ENCODE measurements at places on chromosomes 13 and 19. TPM values are rescaled to one million over a fixed set of nuclear protein-coding genes. Genes with fewer than 3 reads are reported as not detected.

GRCh38 chr19:29812881-29813275 is 1.1 kb downstream of the CCNE1 start:
- H3K36me3 ChIP-seq: peaks cover 26% of the 10 kb centered on the region
- H3K27me3 ChIP-seq: no peaks in the 10 kb centered on the region
- H3K4me1 ChIP-seq: no peaks in the 10 kb centered on the region
- H3K27ac ChIP-seq: no peak overlapping the region

- no peak overlapping the region for H3K27ac ChIP-seq
- H3K4me1 ChIP-seq: no peaks in the 10 kb centered on the region
- DNase-seq: peak; percentile 90
- no peaks in the 10 kb centered on the region for H3K27me3 ChIP-seq
- peak overlapping the region; percentile 6 for H3K4me3 ChIP-seq
- H3K36me3 ChIP-seq: no peaks in the 10 kb centered on the region
Observed at GRCh38 chr19:12564016-12564664, 12.9 kb upstream of the ZNF564 start.

DNA sequence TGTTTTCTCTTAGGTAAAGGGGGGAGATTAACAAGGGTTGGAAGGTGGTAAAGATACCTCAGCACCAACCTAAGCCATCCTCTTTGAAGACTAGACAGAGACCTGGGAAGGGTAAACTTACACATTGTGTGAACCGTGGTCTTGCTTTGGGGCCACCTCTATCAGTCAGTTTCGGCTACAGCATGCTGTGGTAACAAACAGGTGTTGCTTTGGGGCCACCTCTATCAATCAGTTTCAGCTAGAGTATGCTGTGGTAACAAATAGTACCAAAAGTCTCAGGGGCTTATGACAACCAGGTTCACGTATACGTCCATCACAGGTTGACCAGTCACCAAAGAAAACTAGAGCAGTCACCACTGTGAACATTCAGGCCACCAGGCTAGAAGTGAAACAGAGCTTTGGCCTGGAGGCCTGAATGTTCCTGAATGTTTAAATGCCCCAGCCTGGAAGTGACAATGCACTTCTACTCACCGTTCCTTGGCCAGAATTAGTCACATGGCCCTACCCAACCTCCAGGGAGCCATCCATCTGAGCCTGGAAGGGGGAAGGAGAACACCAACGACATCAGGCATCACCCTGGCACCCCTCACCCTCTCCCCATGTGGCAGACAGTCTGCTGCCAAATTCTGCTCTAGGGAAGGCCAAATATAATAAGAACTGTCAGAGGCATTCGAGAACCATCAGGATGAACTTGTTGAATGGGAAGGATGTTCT is 3.8 kb downstream of the FXYD7 start:
- peaks cover 10% of the 10 kb centered on the region for H3K36me3 ChIP-seq
- no peak overlapping the region for H3K4me3 ChIP-seq
- no peak overlapping the region for H3K27ac ChIP-seq
- H3K27me3 ChIP-seq: no peaks in the 10 kb centered on the region
- no peak for DNase-seq

The OVOL3 gene
- not detected for total RNA-seq

The ZNF90 gene
- total RNA-seq: 80.1 TPM
